Subcutaneous preadipocyte (primary cell): ENCODE measurements at places on chromosomes 5 and 9. TPM values are rescaled to one million over a fixed set of nuclear protein-coding genes. Genes with fewer than 3 reads are reported as not detected.

HIGD2A gene
- total RNA-seq = 38.6 and 39.5 TPM in 2 replicates

SLC23A1 gene
- not detected in 2 replicates for total RNA-seq

ADGRD2 gene
- total RNA-seq = not detected in 2 replicates

PCDHB6 gene
- total RNA-seq = under 0.01 TPM in 2 replicates

CCDC192 gene
- total RNA-seq = not detected in 2 replicates

RNF38 gene
- 8.8 and 10.8 TPM in 2 replicates for total RNA-seq

PCDH12 gene
- total RNA-seq = 1.2 and 1.5 TPM in 2 replicates

POMT1 gene
- total RNA-seq = 17.8 and 19.1 TPM in 2 replicates

ECM2 gene
- total RNA-seq = 2.0 and 3.3 TPM in 2 replicates

CYLC2 gene
- not detected in 2 replicates for total RNA-seq
